ENCODE measurements at places on chromosomes 12 and 14.
A peak's percentile ranks its signal among the peaks of the same experiment; 100 is the strongest.

GRCh38 chr12:2833327-2833726 is 1.5 kb downstream of the NRIP2 start:
- DNase-seq: no peak

DNA sequence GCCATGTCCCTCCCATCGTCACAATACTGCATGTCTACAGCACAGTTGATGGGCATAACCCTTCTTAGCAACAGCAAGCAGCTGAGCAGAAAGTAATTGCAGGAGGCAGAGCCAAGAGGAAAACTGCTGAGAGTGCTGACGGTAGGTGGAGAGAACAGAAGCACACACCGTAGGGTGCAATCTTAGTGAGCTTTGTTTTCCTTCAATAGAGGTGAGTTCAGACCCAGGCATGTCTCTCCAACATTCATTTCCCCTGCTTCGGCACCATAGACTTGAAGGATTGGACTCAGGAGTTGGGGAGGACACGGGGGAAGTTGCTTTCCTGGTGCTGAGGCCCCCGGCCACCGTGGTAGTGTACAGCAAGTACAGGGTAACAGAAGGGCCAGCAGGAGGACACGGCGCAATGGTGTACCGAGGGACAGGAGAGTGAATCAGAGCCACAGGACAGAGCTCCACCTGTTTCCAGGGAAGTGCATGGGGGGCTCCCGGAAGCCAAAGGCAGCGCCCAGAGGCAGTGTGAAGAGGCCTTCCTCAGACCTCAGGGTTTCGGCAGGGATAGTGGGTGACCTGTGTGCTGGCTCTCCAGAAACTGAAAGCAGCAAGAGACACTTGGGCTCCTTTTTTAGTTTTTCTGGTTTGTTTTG is 36.3 kb upstream of the SINHCAF start:
- DNase-seq: no peak

DNA sequence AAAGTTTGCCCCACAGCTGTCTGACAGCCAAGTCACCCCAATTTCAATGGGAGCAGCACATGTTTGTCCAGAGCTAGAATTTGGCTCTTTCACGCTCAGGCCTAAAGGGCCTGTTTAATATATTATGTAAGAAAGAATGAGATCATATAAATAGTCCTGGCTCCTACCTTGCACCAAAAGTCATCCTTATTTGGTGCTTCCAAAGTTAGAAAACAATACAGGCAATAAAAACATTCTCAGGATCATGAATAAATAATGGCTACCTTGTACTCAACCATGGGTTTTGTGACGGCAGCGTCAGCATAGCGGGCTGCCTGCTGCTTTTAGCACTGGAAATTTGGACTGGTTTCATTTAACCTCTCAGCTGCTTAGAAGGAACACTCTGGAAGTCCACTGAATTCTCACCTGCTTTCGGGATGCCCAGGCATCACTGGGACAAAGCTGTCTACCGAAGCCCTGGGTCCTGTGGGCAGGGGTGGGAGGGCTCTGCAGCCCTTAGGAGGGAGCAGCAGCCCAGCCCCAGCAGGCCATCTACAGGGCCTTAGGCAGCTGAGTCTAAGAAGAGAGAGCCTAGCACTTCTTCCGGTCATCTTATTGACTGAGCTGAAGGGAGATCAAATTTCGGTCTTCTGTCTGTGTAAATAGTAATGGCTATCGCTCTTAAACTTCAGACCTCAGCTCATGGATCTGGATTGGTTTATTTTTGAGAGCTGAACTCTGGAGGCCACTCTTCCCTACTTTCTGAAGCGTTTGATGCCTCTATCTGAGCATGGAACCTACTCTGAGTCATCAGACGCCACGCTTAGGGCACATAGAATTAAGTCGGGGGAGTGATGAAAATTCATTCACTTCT is 106.5 kb downstream of the SAMD4A start:
- no peak for DNase-seq

- peak; percentile 49 for DNase-seq
These were observed 751 bp downstream of the GDF11 start for GRCh38 chr12:55743406-55744339.

- DNase-seq: no peak
These were observed 176.4 kb upstream of the TMTC1 start for GRCh38 chr12:29960122-29960521.

DNA sequence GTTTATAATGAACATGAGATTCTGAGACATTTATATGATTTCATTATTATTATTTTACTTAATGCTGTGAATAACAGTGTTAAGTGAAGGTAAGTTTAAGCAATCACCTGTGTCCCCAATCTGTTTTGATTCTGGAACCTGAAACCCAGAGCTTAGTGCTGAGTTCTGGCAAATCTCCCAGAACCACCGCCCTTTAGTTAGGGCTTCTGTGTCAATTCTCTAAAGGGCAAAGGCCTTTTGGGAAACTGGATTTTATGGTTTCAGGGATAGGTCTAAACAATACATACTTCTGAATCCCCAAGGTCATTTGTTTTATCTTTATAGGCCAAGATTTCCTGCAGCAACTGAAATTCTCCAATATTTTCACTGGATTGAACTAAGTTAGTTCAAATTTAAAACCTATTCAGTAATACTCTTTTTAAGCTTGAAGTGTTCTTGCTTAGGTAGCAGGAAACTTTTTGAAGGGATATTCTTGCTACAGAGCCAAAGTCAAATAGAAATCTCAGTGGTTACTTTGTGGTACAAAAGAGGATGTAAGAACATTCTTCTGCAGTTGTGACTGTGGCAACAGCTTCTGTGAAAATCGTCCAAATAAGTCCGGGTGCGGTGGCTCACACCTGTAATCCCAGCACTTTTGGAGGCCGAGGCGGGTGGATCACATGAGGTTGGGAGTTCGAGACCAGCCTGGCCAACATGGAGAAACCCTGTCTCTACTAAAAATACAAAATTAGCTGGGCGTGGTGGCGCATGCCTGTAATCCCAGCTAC is 10.0 kb upstream of the PKP2 start:
- DNase-seq: no peak

DNA sequence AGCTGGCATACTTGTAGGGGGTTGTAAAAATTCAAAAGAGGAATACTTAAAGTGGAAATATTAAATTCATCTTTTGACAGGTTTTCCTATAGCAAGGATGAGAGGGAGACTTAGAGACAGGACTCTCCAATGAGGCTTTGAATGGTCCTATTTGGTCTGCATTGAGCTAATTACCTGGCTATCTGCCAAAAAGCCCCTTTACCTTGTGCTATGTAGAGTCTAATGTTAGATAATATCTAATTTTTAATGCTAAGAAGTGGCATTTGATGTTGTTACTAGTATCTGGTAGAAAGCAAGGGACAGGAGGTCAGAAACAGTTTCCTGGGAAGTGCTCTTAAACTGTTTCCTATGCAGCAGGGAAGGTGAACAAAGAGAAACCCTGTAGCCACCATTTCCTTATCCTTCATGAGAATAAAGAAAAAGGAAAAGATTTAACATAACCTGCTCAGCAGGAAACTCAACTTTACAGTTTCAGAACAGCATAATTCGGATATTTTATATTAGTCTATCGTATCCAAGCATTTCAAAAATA is 550.0 kb downstream of the SOX5 start:
- DNase-seq: no peak

- DNase-seq: no peak
These were observed 336.4 kb downstream of the PCNX1 start for GRCh38 chr14:71243697-71244096.

All from activated naive CD4-positive, alpha-beta T cell treated with anti-CD3 and anti-CD28 coated beads, Interleukin-2, amount 50 U/mL, for 72 hours (primary cell).